Cardiac muscle cell (in vitro differentiated cells and primary cell): ENCODE measurements at places on chromosomes 12 and 14. TPM values are rescaled to one million over a fixed set of nuclear protein-coding genes. Genes with fewer than 3 reads are reported as not detected.

The MUCL1 gene
- total RNA-seq: not detected in 2 replicates

The NELL2 gene
- total RNA-seq: 1.6 and 7.9 TPM in 2 replicates

The COL2A1 gene
- 469 and 596 TPM in 2 replicates for total RNA-seq

The CD69 gene
- total RNA-seq: not detected in 2 replicates

The AICDA gene
- total RNA-seq: 1.7 TPM in 1 of 2 replicates, not detected in the other

The JAG2 gene
- 23.1 and 30.7 TPM in 2 replicates for total RNA-seq
